ENCODE measurements at places on chromosomes 1 and 21. TPM values are rescaled to one million over a fixed set of nuclear protein-coding genes. Genes with fewer than 3 reads are reported as not detected.

Gene SH2D5
- total RNA-seq: 7.0 TPM

Gene SLC5A9
- total RNA-seq: 1.8 TPM

- no peak for DNase-seq
Measured at GRCh38 chr1:201785291-201785690, 43.7 kb upstream of the IPO9 start.

DNA sequence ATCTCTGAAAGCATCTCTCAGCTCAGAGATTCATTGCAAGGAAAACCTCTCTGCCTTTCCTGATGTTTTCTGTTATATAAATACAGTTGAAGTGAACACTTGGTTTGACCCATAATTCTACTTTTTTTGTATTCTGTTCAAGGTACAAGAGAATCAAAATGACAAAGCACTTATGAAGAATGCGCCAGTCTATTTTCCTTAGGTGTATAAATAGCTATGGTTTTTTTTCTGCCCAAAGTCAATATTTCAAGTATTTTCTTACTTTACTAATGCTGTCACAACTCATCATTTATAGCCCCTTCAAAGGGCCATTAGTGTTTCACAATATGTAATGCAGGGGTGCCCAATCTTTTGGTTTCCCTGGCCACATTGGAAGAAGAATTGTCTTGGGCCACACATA is 142.5 kb upstream of the C1orf105 start:
- DNase-seq: no peak

GRCh38 chr1:12448746-12449177 is 169.2 kb downstream of the DHRS3 start:
- no peak for DNase-seq

- no peak for DNase-seq
Measured at GRCh38 chr1:41718497-41718896, 200.2 kb downstream of the HIVEP3 start.

Data from stomach (tissue), 19 donors.